Activated T-helper 17 cell treated with anti-CD3 and anti-CD28 coated beads, Interleukin-2, amount 50 U/mL, for 72 hours (primary cell): ENCODE measurements at places on chromosomes 4 and X. TPM values are rescaled to one million over a fixed set of nuclear protein-coding genes. Genes with fewer than 3 reads are reported as not detected.

NALF2 gene
- total RNA-seq, result 0.45 TPM

P2RY4 gene
- 0.35 TPM for total RNA-seq

GABRA4 gene
- total RNA-seq, result not detected

SPIN2A gene
- total RNA-seq, result 0.76 TPM

MBNL3 gene
- 6.6 TPM for total RNA-seq

SLC25A6 gene
- total RNA-seq, result 373 TPM

PNCK gene
- total RNA-seq, result 1.6 TPM

SPON2 gene
- total RNA-seq, result 17.3 TPM

PHKA1 gene
- total RNA-seq, result 4.2 TPM

NAP1L3 gene
- total RNA-seq, result 1.6 TPM

DUSP21 gene
- not detected for total RNA-seq

CDX4 gene
- not detected for total RNA-seq

BMP2K gene
- 13.9 TPM for total RNA-seq

PDE5A gene
- total RNA-seq, result 0.65 TPM

CSAG3 gene
- not detected for total RNA-seq

ADH7 gene
- total RNA-seq, result not detected

TCP11X2 gene
- total RNA-seq, result not detected

PORCN gene
- total RNA-seq, result 9.4 TPM

PLAC1 gene
- total RNA-seq, result not detected

NAP1L5 gene
- total RNA-seq, result 2.0 TPM

MTHFD2L gene
- total RNA-seq, result 4.0 TPM

HERC5 gene
- 26.1 TPM for total RNA-seq

TMEM144 gene
- total RNA-seq, result 0.69 TPM

H2BW2 gene
- not detected for total RNA-seq

CTAG1A gene
- total RNA-seq, result not detected

MAGEA4 gene
- total RNA-seq, result not detected

KLF8 gene
- total RNA-seq, result 10.9 TPM

NPFFR2 gene
- total RNA-seq, result not detected

CSN2 gene
- not detected for total RNA-seq

UGT2B10 gene
- total RNA-seq, result not detected

FAM9A gene
- total RNA-seq, result not detected

BMP3 gene
- total RNA-seq, result 0.05 TPM

PASD1 gene
- total RNA-seq, result not detected
